Left cardiac atrium (tissue), 4 donors: ENCODE measurements at places on chromosomes 1 and 21. TPM values are rescaled to one million over a fixed set of nuclear protein-coding genes. Genes with fewer than 3 reads are reported as not detected.
A peak's percentile ranks its signal among the peaks of the same experiment; 100 is the strongest.

- peak; percentile 50 for DNase-seq
These were observed 38.8 kb upstream of the RASAL2 start for GRCh38 chr1:178055093-178055492.

DNA sequence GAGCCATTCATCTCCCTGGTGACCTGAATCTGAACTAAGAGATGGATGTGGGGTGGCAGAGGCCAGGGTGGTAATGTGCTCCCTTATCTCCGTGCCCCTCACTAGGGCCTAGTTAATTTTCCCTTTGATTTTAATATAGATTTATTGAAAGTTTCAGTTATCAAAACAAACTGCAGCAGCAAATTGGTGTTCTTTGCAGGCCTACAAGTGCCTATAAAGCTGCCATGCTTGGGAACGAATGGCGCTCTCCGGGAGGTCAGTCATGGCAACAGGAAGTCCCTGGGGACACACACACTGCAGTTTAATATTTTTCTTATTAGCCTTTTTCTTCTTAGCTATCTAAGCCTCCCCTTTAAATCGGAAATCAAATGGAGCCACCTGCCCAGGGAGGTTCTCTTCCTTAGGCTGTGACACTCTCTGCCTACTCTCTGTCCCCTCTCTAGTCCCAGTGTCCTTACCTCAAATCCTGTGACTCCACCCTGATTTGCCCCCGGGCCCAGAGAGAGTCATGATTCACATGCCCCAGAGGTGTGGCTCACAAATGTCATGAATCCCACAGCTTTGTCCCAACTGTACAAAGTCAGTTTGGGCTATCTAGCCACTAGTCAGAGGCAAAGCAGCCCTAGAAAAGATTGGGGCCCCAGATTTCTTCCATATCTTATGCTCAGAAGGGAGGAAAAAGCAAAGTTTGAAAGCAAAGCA is 4.3 kb upstream of the ERI3 start:
- DNase-seq: no peak

DNA sequence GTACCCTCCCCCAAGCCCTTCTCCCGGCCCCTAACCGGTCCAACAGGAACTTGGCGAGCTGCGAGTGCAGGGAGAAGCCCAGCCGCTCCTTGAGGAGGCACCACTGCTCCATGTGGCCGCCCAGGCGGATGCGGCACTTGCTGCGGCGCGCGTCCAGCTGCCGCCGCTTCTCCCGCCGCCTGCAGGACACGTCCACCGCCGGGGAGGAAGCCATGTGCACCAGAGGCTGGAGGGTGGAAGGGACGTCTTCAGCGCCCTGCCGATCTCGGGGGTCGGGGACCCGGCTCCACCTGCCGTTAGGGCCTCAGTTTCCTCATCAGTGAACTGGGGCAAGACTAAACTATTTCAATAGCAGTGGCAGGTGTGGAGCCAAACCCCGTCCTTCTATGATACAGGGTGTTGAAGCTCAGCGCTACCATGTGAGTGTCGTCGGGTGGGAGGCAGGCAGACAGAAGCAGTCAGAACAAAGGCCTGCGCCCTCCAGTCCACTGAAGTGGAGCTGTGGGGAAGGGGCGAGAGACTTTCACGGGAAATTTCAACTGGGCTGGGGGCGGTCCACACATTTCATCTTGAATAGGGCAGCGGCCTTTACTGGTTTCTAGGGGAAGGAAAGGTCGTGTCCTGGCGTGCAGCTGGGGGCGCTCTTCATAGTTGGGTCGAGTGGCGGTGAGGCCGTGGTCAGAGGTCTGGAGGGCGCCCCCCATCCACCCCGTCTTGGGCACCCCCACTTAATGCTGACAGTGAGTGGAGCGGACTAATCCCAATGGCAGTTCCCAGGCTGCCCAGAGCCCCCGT is 592 bp downstream of the ZNF692 start:
- DNase-seq: peak; percentile 78

- peak; percentile 94 for DNase-seq
These were observed 10.0 kb upstream of the MMEL1 start for GRCh38 chr1:2642560-2643413.

- no peak for DNase-seq
These were observed 78.3 kb downstream of the CLEC20A start for GRCh38 chr1:178418284-178418955.

- no peak for DNase-seq
These were observed 585.5 kb downstream of the AJAP1 start for GRCh38 chr1:5239911-5240310.

THEM5 gene
- not detected for total RNA-seq

PCAT6 gene
- total RNA-seq: 1.2 TPM

SLC45A1 gene
- 2.2 TPM for total RNA-seq

GIPC2 gene
- total RNA-seq: 3.1 TPM

RAB25 gene
- total RNA-seq: not detected

CSF1 gene
- total RNA-seq: 44.1 TPM
